Activated CD4-positive, alpha-beta memory T cell treated with anti-CD3 and anti-CD28 coated beads, Interleukin-2, amount 10 ng/mL, durations not matched to agents 7 days and 5 days (primary cell): ENCODE measurements at places on chromosomes 7 and 10. TPM values are rescaled to one million over a fixed set of nuclear protein-coding genes. Genes with fewer than 3 reads are reported as not detected.

Gene IGF2BP3
- 0.68 TPM for total RNA-seq

Gene ASZ1
- total RNA-seq = not detected

Gene FRMD4A
- total RNA-seq = 0.30 TPM

Gene FKBP14
- 5.0 TPM for total RNA-seq

Gene CPA1
- total RNA-seq = not detected

Gene GLI3
- total RNA-seq = not detected

GRCh38 chr10:35378541-35379210 is 42.4 kb downstream of the CCNY start:
- peaks cover 36% of the 10 kb centered on the region for H3K4me1 ChIP-seq
- peaks cover 5% of the 10 kb centered on the region for H3K36me3 ChIP-seq
- DNase-seq = no peak
- H3K27me3 ChIP-seq = no peaks in the 10 kb centered on the region

- no peak overlapping the region for H3K27ac ChIP-seq
- H3K36me3 ChIP-seq = no peaks in the 10 kb centered on the region
- no peaks in the 10 kb centered on the region for H3K27me3 ChIP-seq
- H3K4me1 ChIP-seq = no peaks in the 10 kb centered on the region
- H3K4me3 ChIP-seq = no peak overlapping the region
- DNase-seq = no peak
Observed at GRCh38 chr10:116417821-116418220, 9.8 kb upstream of the PNLIPRP3 start.

DNA sequence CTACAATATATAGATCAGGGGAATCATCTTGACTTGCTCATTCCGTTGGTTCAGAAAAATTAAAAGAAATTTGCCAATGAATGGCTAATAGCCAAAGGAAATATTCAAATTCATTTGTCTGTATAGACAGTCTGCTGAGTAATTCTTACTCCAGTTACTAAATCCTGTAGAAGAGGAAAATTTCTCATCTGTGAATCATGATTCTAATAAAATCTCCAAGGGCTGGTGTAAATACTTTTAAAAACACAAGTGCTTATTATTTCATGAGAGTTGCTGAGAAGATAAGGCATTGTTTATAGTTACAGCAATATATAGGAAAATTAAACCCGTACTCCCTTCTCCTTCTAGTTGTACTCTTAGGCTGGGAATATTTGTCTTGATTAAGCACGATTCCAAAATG is 53.0 kb downstream of the WNT2 start:
- no peak for DNase-seq
- H3K4me3 ChIP-seq = no peak overlapping the region
- peaks cover 3% of the 10 kb centered on the region for H3K27me3 ChIP-seq
- H3K27ac ChIP-seq = no peak overlapping the region
- H3K36me3 ChIP-seq = no peaks in the 10 kb centered on the region

- no peak overlapping the region for H3K4me3 ChIP-seq
- no peaks in the 10 kb centered on the region for H3K36me3 ChIP-seq
- no peaks in the 10 kb centered on the region for H3K4me1 ChIP-seq
- no peak for DNase-seq
- no peaks in the 10 kb centered on the region for H3K27me3 ChIP-seq
Observed at GRCh38 chr10:81177651-81178244, 640.0 kb downstream of the SH2D4B start.

DNA sequence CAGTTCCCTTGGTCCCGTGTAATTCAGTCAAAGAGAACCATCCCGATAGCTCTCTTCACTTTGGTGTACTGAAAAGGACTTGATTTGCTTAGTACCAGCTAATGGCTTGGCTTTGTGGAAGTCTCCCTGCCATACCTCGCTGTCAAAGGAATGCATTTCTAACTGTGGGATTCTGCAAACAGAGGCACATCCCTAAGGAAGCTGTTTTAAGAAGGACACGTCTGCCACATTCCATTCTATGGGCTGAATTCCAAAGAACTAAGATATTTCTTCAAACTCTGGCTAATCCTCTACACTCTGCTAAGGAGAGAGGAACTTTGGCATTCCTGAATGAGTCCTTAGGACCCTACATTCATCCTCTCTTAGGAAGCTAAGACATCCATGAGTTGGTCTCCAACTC is 327.9 kb downstream of the SFMBT2 start:
- peaks cover 35% of the 10 kb centered on the region for H3K27me3 ChIP-seq
- no peak overlapping the region for H3K27ac ChIP-seq
- no peak overlapping the region for H3K4me3 ChIP-seq

GRCh38 chr7:122550545-122550944 is 148.4 kb downstream of the RNF133 start:
- no peak overlapping the region for H3K4me3 ChIP-seq
- no peak overlapping the region for H3K27ac ChIP-seq
- H3K4me1 ChIP-seq = no peaks in the 10 kb centered on the region
- H3K27me3 ChIP-seq = no peaks in the 10 kb centered on the region

DNA sequence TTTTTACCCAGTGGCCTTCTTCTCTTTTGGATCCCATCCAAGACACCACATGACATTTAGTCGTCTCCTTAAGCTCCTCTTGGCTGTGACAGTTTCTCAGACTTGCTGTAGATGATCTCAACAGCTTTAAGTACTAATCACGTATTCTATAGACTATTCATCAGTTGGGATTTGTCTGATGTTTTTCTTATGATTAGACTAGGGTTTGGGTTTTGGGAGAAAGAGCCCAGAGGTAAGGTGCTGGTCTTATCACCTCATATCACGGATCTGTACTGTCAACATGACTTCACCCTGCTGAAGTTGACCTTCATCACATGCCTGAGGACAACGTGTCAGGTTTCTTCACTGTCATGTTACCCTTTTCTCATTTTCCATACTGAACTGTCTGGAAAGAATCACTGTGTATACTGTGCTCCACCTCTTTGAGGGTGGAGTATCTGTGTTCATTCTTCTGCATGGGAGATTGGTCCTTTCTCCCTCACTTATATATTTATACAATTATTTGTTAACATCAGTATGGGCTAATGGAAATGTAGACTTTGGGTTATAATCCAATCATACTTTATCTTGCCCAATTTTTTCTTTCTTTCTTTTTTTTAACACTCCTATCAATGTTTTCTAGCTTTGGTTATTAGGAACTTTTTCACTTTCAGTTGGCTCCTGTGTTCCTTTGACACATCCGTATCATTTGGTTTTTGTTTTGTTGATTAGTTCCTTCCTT is 6.4 kb upstream of the HKDC1 start:
- H3K36me3 ChIP-seq = peaks cover 15% of the 10 kb centered on the region
- peaks cover 53% of the 10 kb centered on the region for H3K4me1 ChIP-seq
- H3K4me3 ChIP-seq = no peak overlapping the region
- no peaks in the 10 kb centered on the region for H3K27me3 ChIP-seq
